ENCODE measurements at places on chromosomes 13 and 19.

DNA sequence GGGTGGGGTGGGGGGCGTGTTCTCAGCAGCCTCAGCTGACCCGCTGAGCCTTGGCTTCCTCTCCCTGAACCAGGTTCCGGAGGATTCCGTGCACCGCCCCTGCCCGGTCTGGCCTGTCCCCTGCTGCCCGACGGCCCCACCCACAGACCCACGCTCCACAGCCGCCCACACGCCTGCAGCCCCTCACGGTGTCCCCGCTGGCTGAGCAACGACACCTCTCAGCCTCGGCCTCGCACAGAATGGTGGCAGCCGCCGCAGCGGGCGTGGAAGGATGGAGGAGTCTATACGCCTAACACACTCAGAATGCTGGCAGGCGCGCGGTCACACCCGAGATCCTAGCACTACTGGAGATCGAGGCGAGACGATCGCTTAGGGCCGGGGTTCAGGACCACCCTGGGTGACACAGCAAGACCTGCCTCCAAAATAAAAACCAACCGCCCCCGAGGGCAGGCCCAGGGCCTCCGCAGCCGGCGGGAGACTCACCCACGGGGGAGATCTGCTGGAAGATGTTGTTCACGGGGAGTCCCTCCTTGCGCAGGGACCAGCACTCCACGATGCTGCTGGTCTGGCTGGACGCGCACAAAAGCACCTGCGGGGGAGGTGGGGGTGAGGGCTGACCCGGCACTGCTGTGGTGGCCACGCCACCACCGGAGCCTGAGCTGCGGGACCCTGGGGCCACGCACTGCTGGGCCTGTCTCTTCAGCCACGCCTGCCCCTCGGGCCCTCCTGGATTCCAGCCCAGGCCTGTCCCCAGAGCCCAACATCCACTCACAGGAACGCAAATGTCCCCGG lies 8.4 kb downstream of the MED16 start:
- DNase-seq: no peak

GRCh38 chr19:11813703-11814028 lies 407 bp upstream of the ZNF440 start:
- DNase-seq: no peak

DNA sequence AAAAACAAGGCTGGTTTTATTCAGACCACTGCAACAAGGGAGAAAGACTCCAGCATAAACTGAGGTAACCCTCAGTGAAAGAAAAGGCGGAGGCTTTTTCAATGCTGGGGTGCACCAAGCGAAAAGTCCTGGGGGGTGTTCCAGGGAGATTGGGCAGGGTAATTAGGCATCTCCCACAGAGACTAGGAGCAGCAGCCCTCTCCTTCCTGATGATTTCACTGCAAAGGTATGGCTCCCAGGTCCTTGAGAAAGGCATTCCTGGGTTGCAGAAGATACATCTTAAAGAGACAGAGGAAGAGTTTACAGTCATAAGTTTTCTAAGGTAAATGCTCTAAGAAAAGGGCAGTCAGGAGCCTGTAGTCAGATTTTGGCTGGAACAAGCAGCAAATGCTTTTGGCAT lies 412.0 kb downstream of the FOXO1 start:
- DNase-seq: no peak

DNA sequence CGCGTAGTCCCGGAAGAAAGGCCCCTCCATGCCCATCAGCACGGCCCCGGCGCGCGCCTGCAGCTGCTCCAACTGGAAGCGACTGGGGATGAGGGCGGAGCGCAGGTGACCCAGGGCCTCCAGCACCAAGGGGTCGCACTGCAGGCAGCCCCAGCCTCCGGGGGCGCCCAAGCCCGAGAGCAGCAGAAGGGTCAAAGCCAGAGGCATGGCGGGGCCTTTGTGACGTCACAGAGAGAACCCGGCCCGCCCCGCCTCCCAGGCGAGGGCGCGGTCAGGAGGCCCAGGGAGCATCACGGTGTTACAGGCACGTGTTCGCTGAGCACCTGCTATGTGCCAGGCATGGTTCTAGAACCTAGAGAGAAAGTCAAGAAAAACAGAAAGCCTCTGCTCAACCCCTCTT lies at the start of gene IZUMO2:
Gene IZUMO2, minus strand, starts transcription at position 294 of the 400 bp plus-strand sequence. Its CDS starts 87 bp downstream, at position 207.
- no peak for DNase-seq

GRCh38 chr13:75896271-75896670 lies 260.1 kb downstream of the LMO7 start:
- DNase-seq: no peak

- no peak for DNase-seq
Observed at GRCh38 chr13:108987517-108987916, 358.1 kb downstream of the MYO16 start.

DNA sequence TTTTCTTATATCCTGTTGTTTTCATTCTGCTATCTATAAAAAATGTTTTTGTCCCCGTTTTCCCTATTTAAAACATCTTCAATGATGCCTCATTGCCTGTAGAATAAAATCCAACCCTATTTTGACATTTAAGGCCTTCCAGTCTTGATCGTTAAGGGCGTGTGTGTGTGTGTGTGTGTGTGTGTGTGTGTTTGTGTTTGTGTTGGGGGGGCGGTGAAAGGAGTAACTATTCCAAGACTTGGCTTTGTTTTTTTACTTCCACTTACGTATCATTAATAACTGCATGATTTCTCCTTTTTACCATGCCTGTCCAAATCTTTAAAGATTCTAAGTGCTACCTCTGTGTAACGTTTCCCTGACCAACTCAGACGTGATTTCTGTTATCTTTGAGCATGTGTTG lies 784 bp downstream of the PIBF1 start:
- peak; percentile 32 for DNase-seq

DNA sequence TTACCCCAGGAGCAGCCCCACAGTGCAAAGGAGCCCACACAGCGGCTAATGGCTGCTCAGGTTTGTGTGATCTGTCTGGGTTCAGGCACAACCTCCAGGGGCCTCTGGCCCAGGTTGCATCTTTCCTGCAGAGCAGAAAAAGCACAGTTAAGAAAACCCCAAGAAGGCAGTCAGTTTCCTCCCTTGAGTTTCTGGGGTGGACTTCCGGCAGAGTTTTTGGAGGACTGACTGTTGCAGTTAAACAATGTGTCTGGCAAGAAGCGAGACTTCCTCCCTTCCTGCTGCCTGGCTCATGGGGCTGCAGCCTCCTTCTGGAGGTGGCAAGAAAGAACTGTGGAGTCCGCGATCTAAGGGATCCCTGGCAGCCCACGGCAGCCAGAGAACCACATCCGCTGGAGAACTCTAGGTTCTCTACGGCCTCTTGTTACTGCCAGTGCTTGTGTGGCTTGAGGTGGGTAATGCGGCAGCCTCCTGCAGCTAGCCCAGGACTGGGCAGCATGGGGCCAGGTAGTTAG lies 114.4 kb downstream of the ZDHHC20 start:
- DNase-seq: peak; percentile 47

DNA sequence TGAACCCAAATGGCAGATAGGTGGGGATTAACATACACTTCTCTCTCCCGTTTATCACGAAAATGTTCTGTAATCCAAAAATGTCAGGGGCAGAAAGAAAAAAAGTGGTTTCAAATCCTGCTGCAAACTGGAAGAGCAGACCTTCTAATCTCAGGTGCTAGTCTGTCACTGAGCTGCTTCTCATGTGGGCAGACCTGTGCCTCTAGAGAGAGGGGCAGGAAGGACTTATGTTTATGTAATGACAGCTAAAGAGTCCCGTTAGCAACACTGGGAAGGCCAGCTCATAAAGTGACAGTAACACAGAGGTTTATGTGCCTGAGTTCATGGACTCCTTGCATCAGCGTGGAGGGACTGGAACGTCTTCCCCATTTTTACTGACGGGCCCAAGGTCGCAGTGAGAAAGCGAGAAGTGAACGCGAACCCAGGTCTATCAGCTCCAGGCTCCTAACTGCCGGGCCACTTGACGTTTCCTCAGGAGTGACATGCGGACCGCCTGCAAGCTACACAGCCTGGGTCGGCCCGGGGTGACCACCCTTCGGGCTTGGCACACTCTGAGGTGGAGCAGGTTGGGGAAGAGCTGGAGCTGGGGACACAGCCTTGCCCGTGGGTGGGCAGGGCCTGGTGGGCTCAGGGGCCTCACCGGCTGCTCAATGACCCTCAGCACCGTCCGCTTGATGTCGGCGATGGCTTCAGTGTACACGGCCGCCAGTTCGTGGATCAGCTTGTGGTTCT lies 9.6 kb upstream of the RSPH6A start:
- no peak for DNase-seq

DNA sequence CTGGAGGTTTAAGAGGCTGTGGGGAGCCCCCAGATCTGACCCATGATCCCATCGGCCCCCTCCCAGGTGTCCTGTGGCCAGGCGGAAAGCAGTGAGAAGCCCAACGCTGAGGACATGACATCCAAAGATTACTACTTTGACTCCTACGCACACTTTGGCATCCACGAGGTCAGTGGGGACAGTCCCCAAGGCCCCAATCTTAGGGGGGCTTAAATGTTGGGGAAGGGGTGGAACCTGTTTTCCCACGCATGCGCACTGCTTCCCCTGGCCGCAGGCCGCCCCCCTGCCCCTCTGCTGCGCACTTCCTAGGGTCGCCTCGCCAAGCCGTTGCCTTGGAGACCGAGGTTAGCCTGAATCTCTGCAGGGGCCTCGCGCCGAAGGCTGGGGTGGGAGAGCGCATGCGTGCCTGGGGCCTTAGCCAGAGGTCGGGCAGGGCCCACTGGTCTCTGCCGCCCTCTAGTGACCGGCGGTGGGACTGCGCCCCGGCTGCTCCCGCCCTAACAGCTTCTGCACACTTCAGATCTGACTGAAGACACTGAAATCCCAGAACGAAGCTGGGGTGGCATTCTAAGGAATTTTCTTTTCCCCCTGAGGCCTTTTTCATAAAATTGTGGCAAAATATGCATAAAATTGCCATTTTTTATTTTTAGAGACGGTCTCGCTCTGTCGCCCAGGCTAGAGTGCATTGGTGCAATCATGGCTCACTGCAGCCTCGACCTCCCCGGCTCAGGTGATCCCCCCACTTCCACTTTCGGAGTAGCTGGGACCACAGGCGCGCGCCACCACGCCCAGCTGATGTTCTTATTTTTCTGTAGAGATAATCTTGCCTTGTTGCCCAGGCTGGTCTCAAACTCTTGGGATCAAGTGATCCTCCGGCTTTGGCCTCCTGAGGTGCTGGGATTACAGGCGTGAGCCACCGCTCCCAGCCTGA lies 3.6 kb downstream of the PRMT1 start:
- peak; percentile 93 for DNase-seq

DNA sequence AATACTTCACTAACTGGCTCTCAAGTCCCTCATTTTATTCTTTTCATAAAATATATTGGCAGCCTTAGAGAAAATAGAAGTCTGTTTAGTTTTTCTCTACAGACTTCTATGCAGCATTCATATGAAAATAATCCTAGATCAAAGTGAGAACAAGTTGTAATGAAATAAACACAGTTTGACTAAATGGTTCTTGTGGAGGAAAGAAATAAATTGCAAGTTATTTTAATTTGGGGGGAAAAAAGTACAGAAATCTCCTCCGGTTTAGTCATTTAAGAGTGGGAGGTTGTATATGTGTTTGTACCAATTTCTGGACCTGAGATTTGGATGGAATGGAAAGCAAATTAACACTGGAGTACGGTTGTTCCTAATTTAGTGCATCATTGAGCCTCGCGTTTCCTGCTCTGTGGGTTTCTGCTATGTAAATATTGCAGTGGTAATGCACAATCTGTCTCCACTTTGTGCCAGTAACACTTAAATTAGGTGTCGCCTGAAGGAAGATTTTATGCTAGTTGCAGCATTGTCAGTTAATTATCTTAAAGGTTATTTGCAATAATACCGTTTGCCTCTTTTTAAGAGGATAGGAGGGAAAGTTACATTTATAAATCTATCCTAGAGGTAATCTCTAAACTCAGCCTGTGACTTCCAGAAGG lies 100.2 kb downstream of the ZIC5 start:
- no peak for DNase-seq

GRCh38 chr19:8585894-8586750 lies 8.9 kb upstream of the MYO1F start:
- DNase-seq: peak; percentile 48

- no peak for DNase-seq
Observed at GRCh38 chr19:8731428-8732169, 10.2 kb downstream of the OR2Z1 start.

GRCh38 chr19:2758601-2759313 lies 18.9 kb upstream of the SLC39A3 start:
- DNase-seq: no peak

- peak; percentile 79 for DNase-seq
Observed at GRCh38 chr13:76903544-76904162, 17.4 kb upstream of the KCTD12 start.

- no peak for DNase-seq
Observed at GRCh38 chr13:59337070-59337469, 826.7 kb downstream of the DIAPH3 start.

DNA sequence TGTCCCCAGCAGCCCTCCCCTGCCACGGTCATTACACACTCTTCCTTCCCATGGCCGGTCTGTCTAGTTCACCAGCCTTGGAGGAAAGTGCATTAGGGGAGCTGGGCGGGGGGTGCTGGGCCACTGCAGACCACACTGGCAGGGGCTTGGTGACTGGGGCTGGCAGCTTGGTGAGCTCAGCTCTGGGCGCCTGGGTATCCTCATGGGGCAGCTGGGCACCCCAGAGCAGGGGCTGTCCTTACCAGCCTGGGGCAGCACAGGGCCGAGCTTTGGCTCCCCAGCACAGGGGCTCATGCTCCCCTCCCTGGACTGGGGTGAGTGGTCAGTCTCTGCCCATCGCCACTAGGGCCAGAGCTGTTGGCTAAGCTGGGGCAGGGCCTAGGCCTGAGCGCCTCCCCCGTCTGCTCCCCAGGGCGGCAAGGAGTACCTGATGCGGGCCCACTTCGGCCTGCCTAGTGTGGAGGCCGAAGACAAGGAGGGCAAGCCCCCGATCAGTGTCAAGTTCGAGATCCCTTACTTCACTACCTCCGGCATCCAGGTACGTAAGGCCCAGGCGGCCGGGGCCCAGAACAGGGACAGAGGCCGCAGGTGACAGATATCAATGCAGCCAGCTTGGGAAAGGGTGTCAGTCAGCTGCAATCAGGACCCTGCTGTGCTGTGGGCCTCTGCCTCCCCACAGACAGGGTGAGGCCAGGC lies 35.5 kb downstream of the AP1M1 start:
- no peak for DNase-seq

DNA sequence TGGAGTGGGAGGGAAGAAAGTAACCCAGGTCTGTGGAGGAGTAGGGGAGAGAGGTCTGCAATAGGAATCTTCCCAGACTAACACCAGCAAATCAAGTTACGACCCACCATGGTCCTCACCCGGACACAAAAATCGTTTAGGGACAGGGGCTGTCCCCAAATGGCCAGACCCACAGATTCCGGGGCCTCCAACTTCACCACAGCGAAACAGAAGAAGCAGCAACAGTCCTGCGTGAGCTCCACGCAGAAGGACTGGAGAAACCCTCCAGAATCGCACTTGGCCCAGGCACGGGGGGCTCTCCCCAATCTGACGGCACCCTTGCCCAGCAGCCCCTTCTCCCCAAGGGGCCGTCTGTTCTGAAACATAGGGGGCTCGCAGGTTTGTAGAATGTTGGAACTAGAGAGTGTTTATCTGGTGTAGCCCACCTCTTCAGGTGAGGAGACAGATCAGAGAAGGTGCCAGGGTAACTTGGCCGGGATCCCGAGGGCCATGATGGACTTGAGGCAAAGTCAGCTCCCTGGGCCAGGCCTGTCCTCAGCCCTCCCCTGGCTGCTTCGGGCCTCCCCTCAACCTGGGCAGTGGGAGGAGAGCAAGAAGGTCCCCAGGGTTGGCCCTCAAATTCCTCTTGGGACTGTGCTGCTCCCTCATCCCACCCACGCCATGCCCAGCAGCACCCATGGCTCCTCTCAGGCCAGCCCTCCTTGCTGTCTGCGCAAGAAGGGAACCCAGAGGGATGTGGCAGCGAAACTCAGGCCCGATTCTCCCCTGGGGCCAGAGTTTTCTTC lies 82.5 kb upstream of the GPR183 start:
- DNase-seq: no peak
